HFF-Myc (cell line): ENCODE measurements at places on chromosomes 4 and X.

DNA sequence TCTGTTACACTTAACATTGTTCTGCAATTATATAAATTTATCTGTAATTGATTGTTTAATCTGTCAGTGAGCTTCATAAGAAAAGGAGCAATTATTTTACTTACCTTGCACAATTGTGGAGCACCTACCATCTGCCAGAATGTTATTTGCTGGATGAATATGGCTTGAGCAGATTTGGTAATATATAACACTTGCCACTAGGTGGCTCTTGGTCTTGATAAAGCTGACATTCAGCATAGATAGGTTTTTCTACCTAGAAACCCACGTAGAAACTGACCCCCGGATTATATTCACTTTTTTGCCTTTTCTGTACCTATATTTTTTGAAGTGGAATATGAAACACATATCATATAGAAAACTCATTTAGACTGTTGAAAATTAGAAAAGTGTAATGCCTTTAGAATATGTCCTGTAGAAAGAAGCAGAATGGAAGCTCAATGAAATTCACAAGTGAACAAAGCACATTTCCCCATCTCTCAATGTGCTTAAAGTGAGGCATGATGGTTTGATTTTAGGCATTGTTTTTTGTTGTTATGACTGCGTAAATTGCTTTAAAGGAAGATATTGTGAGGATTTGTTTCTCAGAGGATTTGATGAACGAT is 9.5 kb downstream of the RBPJ start:
- no peak for DNase-seq

- DNase-seq, result peak; percentile 11
Measured at GRCh38 chrX:1537031-1537715, at the start of gene P2RY8. P2RY8 (minus strand) TSS chrX:1537185; CDS start chrX:1466558, 70,627 bp downstream.

DNA sequence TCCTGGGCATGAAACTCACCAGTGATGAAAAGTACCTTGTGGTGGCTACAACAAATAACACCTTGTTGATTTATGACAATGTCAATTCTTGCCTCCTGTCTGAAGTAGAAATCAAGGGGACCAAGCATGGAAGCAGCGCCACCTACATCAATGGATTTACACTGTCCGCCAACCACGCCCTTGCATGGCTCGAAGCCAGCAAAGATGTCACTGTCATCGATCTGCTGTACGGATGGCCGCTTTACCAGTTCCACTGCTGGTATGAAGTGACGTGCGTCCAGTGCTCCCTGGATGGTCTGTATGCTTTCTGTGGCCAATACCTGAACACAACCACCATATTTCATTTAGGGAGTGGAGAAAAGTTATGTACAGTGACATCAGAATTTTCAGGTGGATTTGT is 200.5 kb downstream of the NWD2 start:
- DNase-seq, result no peak

DNA sequence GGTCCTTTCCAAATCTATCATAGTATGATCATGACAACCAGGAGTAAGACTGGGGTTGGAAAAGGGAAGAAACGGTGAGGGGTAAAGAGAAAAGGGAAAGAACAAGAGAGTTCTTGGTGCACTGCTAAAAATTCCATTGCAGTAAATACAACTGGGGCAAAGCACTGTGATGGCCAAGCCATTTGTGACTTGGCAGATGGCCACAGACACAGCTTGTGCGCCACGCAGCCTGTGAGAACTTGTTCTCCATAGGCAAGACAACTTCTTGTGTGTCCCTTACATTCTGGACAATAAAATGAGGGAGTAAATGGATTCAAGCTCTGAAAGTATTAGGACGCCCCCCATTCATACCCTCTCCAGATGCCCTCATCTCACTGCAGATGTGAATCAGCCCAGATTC is 10.9 kb downstream of the MFAP3L start:
- DNase-seq, result no peak

DNA sequence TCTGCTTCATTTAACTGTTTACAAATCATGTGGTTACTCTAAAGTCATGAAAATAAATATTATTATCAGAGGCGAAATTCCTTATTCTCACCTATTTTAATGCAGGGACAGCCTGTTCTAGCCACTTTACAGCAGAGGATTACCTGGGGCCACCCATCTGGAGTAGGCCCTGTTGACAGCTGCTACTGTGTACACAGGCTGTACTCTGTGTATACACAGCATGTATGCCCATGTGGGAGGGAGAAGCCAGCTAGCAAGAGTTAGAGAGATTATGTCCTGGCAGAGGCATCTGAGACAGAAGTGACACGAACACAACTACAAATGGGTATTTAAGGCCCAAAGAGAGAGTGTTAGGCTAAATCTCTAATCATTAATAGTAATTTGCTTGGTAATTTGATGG is 62.1 kb downstream of the GPRIN3 start:
- DNase-seq, result no peak

DNA sequence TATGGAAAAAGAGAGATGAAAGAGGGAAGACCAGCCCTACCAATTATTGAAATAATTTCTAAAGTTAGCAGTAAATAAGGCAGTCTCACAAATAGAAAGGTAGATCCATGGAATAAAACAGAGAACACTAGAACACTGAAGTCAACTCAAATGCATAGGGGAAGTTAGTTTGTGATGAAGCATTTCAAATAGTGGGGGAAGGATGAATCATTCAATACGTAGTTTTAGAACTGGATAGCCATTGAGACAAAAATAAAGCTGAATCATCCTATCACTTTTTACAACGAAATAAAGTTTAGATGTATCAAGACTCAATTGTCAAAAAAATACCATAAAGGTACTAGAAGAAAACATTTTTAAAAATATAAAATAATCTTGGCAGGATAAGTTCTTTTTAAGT is 143.2 kb upstream of the DGKK start:
- DNase-seq, result no peak

- DNase-seq, result no peak
Measured at GRCh38 chrX:110569506-110569905, 210.9 kb downstream of the RTL9 start.

DNA sequence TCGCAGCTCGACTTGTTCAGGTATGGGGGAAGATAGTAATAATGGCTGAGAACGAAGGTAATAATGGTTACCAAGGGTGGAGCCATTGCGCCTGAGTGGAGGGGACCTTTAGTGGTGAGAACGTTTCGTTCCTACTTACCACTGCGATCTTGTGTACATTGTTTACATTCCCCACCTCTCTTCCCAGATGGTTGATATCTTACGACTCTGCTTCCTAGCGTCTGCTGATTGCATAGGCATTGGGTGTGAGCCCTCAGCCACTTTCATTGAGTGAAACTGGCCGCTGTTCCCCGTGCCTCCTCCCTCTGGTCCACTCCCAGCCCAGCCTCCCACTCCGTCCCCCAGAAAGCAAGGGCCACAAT is 850 bp downstream of the IGBP1 start:
- no peak for DNase-seq

GRCh38 chrX:38664285-38664684 is 102.9 kb downstream of the TSPAN7 start:
- DNase-seq, result no peak

- no peak for DNase-seq
Measured at GRCh38 chrX:153970357-153971123, 1.1 kb downstream of the HCFC1 start.

DNA sequence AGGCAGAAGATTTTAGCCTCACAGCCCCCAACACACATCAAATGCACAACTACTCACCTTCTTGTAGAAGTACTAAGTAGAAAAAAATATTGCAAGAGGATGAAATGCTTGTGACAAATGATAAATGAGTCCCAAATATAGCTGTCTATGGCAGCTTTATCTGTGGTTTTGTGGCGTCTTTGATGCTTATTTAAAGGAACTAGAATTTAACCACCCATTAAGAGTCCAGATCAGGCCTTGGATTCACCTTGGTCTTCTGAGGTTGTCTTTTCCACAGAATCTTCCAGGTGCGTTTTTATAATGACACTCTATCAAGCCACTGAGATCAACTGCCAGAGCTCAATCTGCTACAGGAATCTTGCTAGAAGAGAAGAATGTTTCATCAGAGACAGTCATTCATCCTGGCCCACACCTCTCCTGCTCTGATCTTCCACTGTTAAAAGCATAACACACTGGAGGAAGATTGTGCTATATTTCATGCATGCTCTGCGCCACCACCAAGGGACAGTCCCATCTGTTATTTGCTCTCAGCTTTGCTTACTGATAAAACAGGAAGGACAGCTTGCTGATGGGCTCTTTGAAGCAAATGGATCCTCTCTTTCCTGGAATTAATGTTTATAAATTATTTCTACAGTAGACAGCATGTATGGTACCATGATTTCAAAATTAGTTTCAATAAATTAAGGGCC is 144.1 kb downstream of the SLC7A11 start:
- no peak for DNase-seq

- DNase-seq, result no peak
Measured at GRCh38 chrX:2547736-2548135, 47.0 kb upstream of the DHRSX start.

- no peak for DNase-seq
Measured at GRCh38 chrX:7269991-7270390, 122.0 kb upstream of the PUDP start.

DNA sequence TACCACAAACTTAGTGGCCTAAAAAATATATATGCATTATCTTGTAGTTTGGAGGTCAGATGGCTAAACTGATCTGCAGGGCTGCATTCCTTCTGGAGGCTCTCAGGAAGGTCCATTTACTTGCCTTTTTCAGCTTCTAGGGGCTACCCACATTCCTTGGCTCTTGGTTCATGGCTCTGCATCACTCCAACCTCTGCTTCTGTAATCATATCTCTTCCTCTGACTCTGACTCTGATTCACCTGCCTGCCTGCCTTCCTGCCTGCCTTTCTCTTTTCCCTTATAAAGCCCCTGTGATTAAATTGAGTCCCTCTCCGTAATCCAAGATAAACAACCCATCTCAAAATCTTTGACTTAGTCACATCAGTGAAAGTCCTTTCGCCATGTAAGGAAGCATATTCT is 25.0 kb upstream of the FRMPD4 start:
- DNase-seq, result no peak

DNA sequence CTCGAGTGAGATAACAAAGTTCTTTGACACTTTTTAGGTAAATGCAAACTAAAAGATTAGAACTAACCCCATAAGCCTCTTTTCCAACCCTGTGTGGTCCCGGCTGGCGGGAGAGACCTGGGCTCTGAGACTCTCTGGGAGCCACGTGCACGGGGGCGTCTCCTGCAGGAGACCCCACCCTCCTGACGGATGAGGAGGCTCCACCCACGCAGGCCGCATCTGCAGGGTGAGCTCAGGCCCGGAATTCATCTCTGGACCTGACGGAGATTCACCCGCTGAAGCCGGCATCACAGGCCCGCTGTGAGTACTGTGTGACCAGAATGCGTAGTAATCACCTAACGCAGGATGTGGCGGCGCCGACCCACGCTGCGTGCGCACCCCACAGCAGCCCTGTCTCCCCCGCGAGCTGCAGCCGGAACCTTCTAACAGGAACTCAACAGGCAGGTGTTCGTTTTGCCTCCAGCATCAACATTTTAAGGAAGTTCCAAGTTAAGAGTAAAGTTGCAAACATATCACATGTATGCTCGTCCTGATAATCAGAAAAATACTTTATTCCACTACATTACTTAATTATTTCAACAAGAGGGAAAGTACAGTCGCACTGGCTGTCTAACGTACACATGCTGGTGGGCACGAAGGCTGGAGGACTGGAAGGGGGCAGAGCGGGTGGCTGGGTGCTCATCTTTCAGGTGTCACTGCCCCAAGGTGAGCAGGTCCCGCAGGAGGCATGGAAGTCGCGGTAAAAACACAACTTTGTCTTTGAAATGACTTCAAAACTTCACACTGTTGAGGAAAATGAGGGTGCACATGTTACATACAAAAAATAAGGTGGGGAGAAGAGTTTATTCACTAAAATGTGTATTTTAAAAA is 44.5 kb downstream of the FGFRL1 start:
- DNase-seq, result no peak

- DNase-seq, result no peak
Measured at GRCh38 chr4:25842229-25842845, 20.5 kb downstream of the SEL1L3 start.

- DNase-seq, result no peak
Measured at GRCh38 chrX:137549851-137550664, 15.9 kb upstream of the ZIC3 start.

- no peak for DNase-seq
Measured at GRCh38 chr4:143488687-143489086, 24.8 kb upstream of the SMARCA5 start.

- DNase-seq, result no peak
Measured at GRCh38 chr4:84677093-84677492, 94.2 kb downstream of the CDS1 start.

GRCh38 chrX:87636533-87636932 is 118.9 kb downstream of the KLHL4 start:
- no peak for DNase-seq

DNA sequence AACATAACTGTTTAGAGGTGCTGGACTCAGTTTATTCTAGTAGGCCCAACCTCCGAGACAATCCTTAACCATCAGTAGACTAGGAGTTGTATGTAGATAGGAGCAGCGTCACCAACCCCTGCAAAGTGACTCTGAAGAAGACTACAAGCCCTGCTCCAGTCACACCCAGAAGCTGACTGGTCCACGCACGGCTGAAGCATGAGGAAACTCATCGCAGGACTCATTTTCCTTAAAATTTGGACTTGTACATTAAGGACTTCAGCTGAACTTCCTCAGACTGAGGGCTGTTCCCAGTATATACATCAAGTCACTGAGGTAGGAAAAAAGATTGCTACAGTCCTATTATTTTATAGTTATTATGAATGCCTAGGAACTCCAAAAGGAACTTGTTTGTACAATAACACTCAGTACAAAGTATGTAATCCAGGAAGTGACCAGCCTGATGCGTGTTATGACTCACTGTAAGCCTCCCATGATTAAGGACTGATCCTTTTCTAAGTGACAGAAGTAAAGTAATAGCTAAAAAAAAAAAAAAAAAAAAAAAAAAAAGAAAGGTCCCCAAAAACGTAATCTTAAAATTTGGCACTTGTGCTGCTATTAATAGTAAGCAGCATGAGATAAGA is 41.6 kb upstream of the UGT2B7 start:
- DNase-seq, result peak; percentile 30

DNA sequence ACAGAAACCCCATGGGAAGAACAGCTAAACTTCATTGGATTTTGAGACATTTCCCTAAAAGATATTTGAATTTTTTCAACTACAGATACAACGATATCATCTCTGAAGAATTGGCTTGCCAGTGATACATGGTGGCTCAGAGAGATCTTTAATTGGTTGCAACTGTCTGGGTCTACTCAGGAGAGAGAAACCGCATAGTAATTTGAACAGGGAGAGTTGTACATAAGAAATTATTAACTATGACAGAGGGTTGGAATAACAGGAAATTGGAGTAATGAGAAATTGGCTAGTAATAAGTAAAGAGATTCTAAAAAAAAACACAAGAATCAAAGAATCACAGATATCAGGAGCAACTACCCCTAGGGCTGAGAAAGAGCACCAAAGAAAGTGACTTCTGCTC is 118.4 kb downstream of the KLHL13 start:
- no peak for DNase-seq

GRCh38 chr4:86664959-86665358 is 70.8 kb downstream of the PTPN13 start:
- DNase-seq, result peak; percentile 22

GRCh38 chrX:101655534-101655933 is 4.1 kb downstream of the ARMCX2 start:
- DNase-seq, result no peak
